Thoracic aorta endothelial cell (primary cell): ENCODE measurements at places on chromosomes 5 and 9. TPM values are rescaled to one million over a fixed set of nuclear protein-coding genes. Genes with fewer than 3 reads are reported as not detected.

The EDIL3 gene
- total RNA-seq: 5.3 and 5.7 TPM in 2 replicates

The INSL4 gene
- total RNA-seq: not detected in 2 replicates

The GARNL3 gene
- 8.3 and 9.2 TPM in 2 replicates for total RNA-seq

The IFNE gene
- total RNA-seq: 4.7 and 5.5 TPM in 2 replicates

The FGF10 gene
- not detected in 2 replicates for total RNA-seq

The TMEFF1 gene
- total RNA-seq: 4.1 and 6.2 TPM in 2 replicates

The FOXD4L4 gene
- total RNA-seq: 0.29 TPM in 1 of 2 replicates, not detected in the other

The SHROOM1 gene
- total RNA-seq: 5.3 and 8.5 TPM in 2 replicates

The HTR4 gene
- total RNA-seq: 0.07 TPM in 1 of 2 replicates, not detected in the other

The PCDHB14 gene
- total RNA-seq: 0.14 and 0.53 TPM in 2 replicates

The SARDH gene
- total RNA-seq: 0.40 and 0.50 TPM in 2 replicates

The PTPRD gene
- 1.6 and 5.0 TPM in 2 replicates for total RNA-seq

The BNC2 gene
- 29.9 and 39.6 TPM in 2 replicates for total RNA-seq

The NUTM2F gene
- total RNA-seq: not detected in 2 replicates

The NME5 gene
- total RNA-seq: 1.1 and 1.6 TPM in 2 replicates

The PKD2L2 gene
- total RNA-seq: not detected in 2 replicates

The TAF11L10 gene
- not detected in 2 replicates for total RNA-seq

The STING1 gene
- 65.8 and 92.9 TPM in 2 replicates for total RNA-seq

The SLC31A2 gene
- 3.7 and 7.1 TPM in 2 replicates for total RNA-seq

The CCL27 gene
- total RNA-seq: not detected in 2 replicates

The HINT2 gene
- total RNA-seq: 13.9 and 15.2 TPM in 2 replicates

The GRXCR2 gene
- total RNA-seq: not detected in 2 replicates

The NUTM2G gene
- not detected in 2 replicates for total RNA-seq

The SLC25A2 gene
- total RNA-seq: 0.27 and 0.50 TPM in 2 replicates

The ANGPTL2 gene
- 13.7 and 22.1 TPM in 2 replicates for total RNA-seq
